Testis (tissue), 5 donors: ENCODE measurements at places on chromosomes 5 and 9. TPM values are rescaled to one million over a fixed set of nuclear protein-coding genes. Genes with fewer than 3 reads are reported as not detected.

GRCh38 chr9:37104183-37104889 lies 16.0 kb upstream of the ZCCHC7 start:
- no peak overlapping the region for H3K4me3 ChIP-seq
- H3K4me1 ChIP-seq: no peaks in the 10 kb centered on the region
- H3K27me3 ChIP-seq: no peaks in the 10 kb centered on the region
- DNase-seq: no peak

- no peaks in the 10 kb centered on the region for H3K27me3 ChIP-seq
- no peak overlapping the region for H3K4me3 ChIP-seq
- no peak for DNase-seq
Measured at GRCh38 chr9:110213413-110214044, 5.6 kb upstream of the C9orf152 start.

DNA sequence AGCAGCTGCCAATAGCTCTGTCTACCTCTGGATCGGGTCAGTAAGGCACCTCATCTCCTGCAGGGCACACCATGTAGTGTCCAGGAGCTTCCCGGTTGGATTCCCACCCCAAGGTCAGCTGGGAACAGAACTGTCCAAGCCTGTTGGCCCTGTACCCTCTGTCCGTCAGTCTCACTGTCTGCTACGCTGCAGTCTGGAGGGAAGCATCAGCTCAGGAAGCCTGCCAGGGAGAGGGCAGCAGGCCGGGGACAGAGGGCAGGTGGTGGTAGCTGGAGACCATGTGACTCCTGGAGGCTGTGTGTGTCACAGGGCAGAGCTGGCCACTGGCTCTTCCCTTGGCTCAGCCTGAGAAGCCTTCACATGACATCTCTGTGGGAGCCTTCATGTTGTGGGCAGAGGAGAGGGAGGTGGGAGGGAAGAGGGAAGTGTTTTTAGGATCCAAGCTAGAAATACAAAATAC lies 134.5 kb downstream of the SEC61B start:
- DNase-seq: peak; percentile 22
- H3K4me1 ChIP-seq: peaks cover 7% of the 10 kb centered on the region
- H3K4me3 ChIP-seq: no peak overlapping the region
- H3K27ac ChIP-seq: no peak overlapping the region

GRCh38 chr9:110065532-110065931 lies 142.4 kb downstream of the C9orf152 start:
- no peaks in the 10 kb centered on the region for H3K27me3 ChIP-seq
- no peaks in the 10 kb centered on the region for H3K36me3 ChIP-seq
- no peak overlapping the region for H3K27ac ChIP-seq
- H3K4me3 ChIP-seq: no peak overlapping the region
- DNase-seq: no peak

DNA sequence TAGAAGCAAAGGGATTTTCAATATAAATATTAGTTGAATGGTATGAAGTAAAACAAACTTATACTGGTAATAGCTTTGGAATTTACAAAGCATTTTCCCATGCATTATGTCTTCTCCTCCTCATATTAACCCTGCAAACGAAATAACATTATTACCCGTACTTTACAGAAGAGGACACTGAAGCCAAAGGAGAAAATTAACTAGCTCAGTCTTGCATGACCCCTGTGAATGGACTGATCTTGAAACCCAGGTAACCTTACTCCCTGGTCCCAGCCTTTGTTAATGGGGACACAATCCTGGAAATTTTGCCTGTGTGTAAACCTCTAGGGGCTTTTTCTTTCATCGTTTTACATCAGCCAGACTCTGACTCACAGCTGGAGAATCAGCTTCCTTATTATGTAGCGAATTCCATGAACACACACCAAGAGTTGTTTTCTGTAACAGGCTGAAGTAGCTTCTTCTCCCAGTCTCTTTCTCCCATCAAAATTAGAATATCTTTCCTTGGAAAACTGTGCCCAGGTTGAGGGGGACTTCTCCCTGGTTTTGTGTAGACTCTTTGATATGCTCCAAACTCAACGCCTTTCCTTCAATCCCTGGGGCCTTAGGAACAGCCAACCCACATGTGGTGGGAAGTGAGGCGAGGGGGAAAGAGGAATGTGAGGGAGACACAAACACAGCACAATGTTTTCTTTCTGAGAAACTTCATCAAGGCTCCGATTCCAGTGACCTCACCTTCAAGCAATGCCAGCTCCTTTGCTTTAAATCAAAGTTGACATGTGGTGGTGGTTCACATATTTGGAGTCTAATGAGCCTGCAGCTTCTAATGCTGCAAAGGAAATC lies 480.9 kb upstream of the PAPPA start:
- no peaks in the 10 kb centered on the region for H3K36me3 ChIP-seq
- H3K4me1 ChIP-seq: no peaks in the 10 kb centered on the region
- H3K27ac ChIP-seq: no peak overlapping the region

GRCh38 chr9:80066931-80067330 lies 495.2 kb downstream of the TLE4 start:
- H3K4me1 ChIP-seq: no peaks in the 10 kb centered on the region
- no peaks in the 10 kb centered on the region for H3K27me3 ChIP-seq
- H3K36me3 ChIP-seq: no peaks in the 10 kb centered on the region
- no peak overlapping the region for H3K4me3 ChIP-seq
- no peak for DNase-seq
- H3K27ac ChIP-seq: no peak overlapping the region

- no peak overlapping the region for H3K27ac ChIP-seq
- no peaks in the 10 kb centered on the region for H3K4me1 ChIP-seq
- H3K4me3 ChIP-seq: no peak overlapping the region
Measured at GRCh38 chr5:122757285-122757684, 17.6 kb upstream of the SNX2 start.

- no peaks in the 10 kb centered on the region for H3K4me1 ChIP-seq
- no peaks in the 10 kb centered on the region for H3K36me3 ChIP-seq
- H3K4me3 ChIP-seq: no peak overlapping the region
- no peak for DNase-seq
- no peak overlapping the region for H3K27ac ChIP-seq
Measured at GRCh38 chr9:15873573-15874177, 320.8 kb downstream of the CCDC171 start.

DNA sequence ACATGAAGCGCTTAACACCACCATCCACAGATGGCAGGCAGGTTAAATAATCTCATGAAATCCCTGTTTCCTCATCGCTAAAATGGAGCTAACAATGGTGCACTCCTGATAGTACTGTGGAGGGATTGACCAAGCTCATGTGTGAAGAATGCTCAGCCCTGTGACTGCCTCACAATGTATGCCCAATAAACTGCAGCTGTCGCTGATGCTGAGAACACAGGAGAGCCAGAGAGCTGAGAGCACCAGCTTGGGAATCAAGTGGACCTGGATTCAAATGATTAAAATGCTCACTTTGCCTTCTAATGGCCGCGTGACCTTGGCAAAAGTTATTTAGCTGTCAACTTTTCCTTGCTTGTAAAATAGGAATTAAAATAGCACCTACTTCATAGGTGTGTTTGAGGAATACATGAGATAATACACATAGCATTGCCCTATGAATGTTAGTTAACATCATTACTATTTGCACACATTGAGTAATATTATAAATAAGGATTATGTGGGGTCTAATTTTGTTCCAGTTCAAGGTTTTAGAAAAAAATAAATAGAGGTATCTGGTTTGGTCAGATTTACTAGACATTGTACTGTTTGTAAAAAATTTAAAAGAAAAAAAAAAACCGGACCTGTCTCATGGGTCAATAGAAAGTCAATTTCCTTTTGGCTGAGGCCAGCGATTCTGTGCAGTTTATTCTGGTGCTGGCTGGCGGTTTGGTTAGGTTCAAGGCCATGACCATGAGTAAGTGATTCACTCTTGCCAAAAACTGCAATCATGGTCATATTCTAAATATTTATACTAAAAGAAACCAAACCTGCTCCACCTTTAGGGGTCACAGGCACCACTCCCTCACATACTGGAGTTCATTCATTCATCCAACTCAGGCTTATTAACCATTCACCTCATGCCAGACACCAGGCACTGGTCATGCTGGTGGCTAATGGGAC lies 101.3 kb downstream of the SH3TC2 start:
- H3K4me1 ChIP-seq: no peaks in the 10 kb centered on the region
- DNase-seq: no peak
- no peaks in the 10 kb centered on the region for H3K36me3 ChIP-seq
- no peak overlapping the region for H3K27ac ChIP-seq
- H3K4me3 ChIP-seq: no peak overlapping the region

DNA sequence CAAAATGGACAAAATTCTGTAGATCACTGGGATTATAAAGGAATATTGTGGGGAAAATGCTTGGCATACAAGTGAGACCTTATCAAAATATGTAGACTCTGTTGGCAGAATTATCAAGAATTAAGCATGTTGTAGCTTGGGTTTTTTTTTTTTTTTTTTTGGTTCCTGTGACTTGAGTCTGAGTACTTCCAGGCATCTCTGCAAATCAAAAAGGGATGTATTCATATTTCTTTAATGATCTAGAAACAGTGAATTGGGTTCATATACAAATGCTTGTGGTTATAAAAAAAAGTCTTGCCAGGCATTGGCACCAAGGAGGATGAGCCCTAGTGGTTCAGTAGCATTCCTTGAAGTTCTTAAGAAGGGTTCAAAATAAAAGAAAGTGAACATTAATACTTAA lies 292.2 kb downstream of the ARHGAP26 start:
- no peak for DNase-seq
- no peaks in the 10 kb centered on the region for H3K36me3 ChIP-seq
- H3K27me3 ChIP-seq: no peaks in the 10 kb centered on the region
- peak overlapping the region; percentile 68 for H3K27ac ChIP-seq

DNA sequence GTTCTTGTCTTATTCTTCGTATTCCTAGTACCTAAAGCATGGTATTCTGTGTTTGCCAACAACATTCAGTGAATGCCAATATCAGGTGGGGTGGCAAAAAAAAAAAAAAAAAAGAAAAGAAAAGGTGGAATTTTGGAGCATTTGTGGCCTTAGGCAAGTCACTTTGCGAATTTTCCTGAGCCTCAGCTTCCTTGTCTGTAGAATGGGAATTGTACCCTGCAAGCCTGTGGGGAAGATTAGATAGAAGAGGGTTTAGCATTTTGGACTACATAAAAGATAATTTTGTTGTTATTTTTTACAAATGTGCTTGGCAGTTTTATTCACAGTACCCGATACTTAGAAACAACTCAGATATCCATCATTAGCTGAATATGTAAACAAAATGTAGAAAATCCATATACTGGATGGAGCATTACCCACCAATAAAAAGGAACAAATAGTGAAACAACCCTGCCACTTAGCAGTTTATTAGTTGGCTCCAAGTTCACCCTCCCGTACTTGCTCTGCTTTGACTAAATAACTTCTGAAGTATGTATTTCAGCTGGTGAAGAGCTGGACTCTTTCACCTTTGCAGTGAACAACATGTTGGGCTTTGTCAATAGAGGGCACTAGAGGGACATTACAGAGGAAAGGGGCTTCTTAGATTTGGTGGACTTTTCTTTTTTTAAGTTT lies 13.6 kb downstream of the UBE2D2 start:
- no peak for DNase-seq
- no peak overlapping the region for H3K4me3 ChIP-seq

DNA sequence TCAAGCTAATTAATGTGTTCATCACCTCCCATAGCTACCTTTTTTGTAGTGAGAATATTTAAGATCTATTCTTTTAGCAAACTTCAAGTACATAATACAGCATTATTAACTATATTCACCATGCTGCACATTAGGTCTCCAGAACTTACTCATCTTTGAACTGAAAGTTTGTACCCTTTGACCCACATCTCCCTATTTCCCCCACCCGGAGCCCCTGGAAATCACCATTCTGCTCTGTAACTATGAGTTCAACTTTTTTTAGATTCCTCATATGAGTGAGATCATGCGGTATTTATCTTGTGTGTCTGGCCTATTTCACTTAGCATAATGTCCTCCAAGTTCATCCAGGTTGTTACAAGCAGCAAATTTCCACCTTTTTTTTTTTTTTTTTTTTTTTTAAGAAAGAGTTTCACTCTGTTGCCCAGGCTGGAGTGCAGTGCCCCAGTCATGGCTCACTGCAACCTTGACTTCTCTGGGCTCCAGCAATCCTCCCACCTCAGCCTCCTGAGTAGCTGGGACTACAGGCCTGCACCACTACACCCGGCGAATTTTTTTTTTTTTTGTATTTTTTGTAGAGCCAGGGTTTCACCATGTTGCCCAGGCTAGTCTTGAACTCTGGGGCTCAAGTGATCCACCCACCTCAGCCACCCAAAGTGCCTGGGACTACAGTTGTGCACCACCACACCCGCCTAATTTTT lies 100.4 kb upstream of the SAP30L start:
- H3K27me3 ChIP-seq: no peaks in the 10 kb centered on the region
- DNase-seq: no peak
- H3K4me1 ChIP-seq: no peaks in the 10 kb centered on the region

- no peaks in the 10 kb centered on the region for H3K27me3 ChIP-seq
- no peaks in the 10 kb centered on the region for H3K4me1 ChIP-seq
- DNase-seq: no peak
- H3K36me3 ChIP-seq: no peaks in the 10 kb centered on the region
- no peak overlapping the region for H3K27ac ChIP-seq
Measured at GRCh38 chr9:125376261-125377226, 114.9 kb downstream of the GAPVD1 start.

- H3K4me1 ChIP-seq: no peaks in the 10 kb centered on the region
- no peak overlapping the region for H3K27ac ChIP-seq
- H3K27me3 ChIP-seq: no peaks in the 10 kb centered on the region
- H3K36me3 ChIP-seq: no peaks in the 10 kb centered on the region
Measured at GRCh38 chr5:98602534-98603112, 170.8 kb upstream of the RGMB start.

DNA sequence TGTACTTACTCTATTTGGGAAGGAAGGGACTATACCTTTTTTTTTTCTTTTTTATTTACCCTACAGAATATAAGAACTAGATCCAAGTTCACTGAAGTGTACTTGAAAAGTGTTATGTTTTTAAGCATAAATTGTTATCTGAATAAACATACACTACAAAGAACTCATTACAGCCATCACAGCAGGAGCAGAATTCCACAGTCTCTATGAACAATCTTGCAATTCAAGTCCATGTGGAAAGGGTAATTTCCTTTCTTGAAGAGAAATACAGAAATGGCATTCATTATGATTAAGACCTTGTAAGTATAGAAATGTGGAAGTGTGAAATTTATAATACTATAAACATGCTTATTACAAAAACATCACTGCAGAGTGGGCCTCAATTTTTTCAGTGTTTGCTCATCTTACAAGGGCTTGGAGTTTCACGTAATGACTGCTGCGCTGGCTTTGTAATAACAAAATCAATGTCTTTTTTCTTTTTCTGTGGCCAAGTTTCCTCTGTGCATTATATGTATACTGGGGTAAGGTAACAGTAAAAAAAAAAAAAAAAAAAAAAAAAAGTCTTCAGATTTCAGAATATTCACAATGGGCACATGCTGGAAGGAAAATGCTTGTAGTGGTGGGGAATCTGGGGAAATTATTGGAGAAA lies 77.0 kb upstream of the GNA14 start:
- H3K4me1 ChIP-seq: peaks cover 9% of the 10 kb centered on the region
- H3K27ac ChIP-seq: no peak overlapping the region
- no peak for DNase-seq

The LCN9 gene
- not detected for total RNA-seq

The CSF2 gene
- not detected for total RNA-seq

The MIER3 gene
- 68.7 TPM for total RNA-seq

The SMIM33 gene
- total RNA-seq: not detected

The CTSV gene
- total RNA-seq: 319 TPM

The ACOT12 gene
- total RNA-seq: 0.31 TPM

The PCDHAC2 gene
- 15.5 TPM for total RNA-seq

The KCNIP1 gene
- total RNA-seq: 13.4 TPM

The PPP3R2 gene
- total RNA-seq: 18.0 TPM

The RIMOC1 gene
- total RNA-seq: 20.2 TPM

The NUTM2G gene
- 1.3 TPM for total RNA-seq

The BRIX1 gene
- total RNA-seq: 25.0 TPM

The HTR4 gene
- 0.56 TPM for total RNA-seq
